ENCODE measurements at places on chromosomes 1 and 21.

GRCh38 chr1:112146201-112146715, 156.8 kb upstream of the KCND3 start:
- no peak for DNase-seq

GRCh38 chr1:67893126-67893495, 59.8 kb upstream of the GNG12 start:
- no peak for DNase-seq

- DNase-seq: no peak
Measured at GRCh38 chr1:245046769-245047168, 108.0 kb upstream of the KIF26B start.

- no peak for DNase-seq
Measured at GRCh38 chr1:58895082-58895481, 111.2 kb upstream of the JUN start.

GRCh38 chr1:179164494-179164893, 65.0 kb downstream of the ABL2 start:
- DNase-seq: no peak

- no peak for DNase-seq
Measured at GRCh38 chr1:158810311-158810710, 20.8 kb upstream of the MNDA start.

Data from activated CD4-positive, alpha-beta T cell treated with anti-CD3 and anti-CD28 coated beads, Interleukin-2, Interleukin-4, amounts not matched to agents 100 ng/mL and 50 ng/mL, durations not matched to agents 16 hours and 8 hours (primary cell).